SHP77 treated with DMSO at 0.1 percent for 48 hours (cell line): ENCODE measurements at places on chromosomes 5 and 9.

DNA sequence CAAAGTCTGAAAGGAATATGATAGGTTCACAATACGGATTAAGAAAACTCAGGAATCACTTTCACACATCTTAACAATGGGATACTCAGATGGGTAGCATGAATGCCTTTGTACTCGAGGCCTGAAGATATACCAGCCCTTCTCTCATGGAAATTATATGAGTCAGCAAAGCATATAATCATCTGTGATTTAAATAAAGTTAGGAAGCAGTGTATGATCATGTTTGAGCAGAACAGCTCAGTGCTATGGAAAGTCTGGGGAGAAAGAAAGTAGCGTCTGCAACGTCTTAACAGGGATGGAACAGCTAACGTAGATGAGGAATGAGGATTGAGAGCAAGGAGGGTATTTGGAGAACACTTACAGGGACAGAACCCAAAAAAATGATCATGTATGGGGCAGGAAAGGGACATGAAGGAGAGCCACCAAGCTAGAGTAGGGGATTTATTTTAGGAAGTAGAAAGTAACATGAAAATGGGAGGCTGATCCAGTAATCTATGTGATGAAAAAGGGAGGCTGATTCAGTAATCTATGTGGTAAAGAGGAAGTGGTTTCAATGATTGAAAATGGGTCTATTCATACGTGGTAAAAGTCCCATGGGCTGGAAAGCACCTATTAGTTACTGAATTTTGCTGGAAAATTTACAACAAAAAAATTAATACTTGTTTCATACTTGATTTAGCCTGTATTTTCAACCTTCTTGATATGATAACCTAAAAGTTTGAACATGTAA lies 85.9 kb downstream of the GNA14 start:
- DNase-seq = no peak

DNA sequence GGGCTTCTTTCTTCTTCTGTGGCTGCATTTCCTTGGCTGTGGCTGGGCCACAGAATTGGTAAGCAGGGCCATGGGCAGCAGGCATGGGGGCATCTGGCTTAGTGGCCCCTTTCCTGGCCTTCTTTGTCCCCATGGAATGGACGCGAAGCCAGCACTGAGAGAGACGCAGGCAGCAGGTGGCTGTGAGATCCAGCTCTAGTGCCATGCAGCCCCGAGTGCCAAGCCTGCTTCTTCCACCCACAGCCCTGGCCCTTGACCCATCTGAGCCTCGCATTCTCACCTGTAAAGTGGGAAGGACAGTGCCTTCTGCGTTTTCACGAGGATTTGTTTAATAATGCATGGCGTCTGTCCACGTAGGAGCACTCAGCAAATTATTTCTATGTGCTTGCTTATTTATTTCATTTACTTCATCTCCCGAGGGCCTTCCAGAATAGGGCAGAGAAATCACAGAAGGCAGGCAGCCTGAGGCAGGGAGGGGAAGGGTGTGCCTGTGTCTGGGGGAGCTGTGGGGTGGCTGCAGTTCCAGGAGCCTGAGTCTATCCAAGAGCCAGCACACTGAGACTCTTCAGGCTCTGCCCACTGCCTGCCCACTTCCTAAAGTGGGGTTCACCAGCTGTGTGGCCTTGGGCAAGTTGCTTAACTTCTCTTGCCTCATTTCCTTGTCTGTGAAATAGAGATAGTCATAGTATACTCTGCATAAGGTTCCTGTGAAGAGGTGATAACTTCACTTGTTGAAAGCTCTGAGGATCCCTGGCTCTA lies 55.2 kb downstream of the NTNG2 start:
- no peak for DNase-seq

DNA sequence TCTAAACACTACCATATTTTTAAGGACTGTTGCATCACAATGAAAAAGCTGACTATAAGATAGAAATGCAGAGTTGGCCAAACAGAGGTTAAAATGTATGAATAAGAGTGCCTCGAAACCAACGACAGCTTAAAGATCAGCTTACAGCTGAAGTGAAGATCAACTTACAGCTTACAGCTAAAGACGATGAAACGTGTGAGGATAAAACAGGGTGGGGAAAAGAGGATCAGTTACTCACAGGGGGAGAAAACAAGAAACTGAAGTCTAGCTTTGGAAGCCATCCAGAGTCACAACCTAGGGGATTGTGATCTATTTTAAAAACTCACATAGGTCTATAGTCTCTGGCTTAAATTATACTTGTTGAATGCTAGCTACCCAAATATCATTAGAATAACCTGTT lies 220.0 kb downstream of the SNCAIP start:
- DNase-seq = no peak

DNA sequence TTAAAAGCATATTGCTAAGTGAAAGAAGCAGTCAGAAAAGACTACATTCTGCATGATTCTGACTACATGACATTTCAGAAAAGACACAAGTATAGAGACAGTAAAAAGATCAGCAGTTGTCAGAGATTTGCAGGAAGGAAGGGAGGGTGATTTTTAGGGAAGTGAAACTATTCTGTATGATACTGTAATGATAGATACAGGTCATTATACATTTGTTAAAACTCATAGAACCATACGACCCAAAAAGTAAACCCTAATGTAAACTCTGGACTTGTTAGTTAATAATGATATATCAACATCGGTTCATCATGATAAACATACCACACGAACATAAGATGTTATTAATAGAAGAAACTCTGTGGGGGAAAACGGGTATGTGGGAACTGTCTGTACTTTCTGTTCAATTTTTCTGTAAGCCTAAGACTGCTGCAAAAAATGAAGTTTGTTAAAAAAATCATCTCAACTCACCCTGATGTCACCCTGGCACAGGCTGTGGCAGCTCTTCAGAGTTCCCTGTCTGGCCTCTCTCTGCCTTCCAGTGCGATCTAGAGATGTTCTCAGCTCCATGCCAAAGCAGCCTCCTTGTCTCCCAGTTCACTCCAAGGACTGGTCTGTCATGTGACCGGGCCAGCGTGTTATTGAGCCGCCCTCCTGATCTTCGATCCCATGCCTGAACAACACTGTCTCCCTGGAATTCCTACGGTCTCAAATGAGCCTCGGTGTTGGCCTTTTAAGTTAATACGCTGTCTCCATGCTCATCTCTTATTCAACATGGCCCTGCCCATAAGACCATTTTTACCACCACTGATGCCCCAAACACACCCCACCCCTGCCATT lies 35.4 kb downstream of the PRLR start:
- DNase-seq = no peak

- no peak for DNase-seq
These were observed 34.2 kb downstream of the SUSD1 start for GRCh38 chr9:112140936-112141335.

- no peak for DNase-seq
These were observed 188.8 kb downstream of the COMMD10 start for GRCh38 chr5:116273448-116274242.

GRCh38 chr5:21654556-21654955 lies 1198.6 kb downstream of the CDH12 start:
- no peak for DNase-seq

DNA sequence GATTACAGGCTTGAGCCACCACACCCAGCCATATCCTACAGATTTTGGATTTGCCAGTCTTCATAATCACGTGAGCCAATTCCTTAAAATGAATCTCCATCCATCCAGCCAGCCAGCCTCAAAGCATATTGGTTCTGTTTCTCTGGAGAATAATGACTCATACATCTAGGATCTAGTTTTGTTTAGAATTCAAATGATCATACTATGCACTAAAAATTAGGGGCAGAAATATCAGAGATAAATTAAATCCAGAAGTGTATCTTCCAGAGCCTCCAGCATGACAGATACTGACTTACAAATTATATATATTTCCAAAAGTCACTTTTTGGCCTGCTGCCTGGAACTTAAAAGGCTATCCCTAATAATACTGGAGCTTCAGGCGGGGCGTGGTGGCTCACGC lies 119.1 kb upstream of the NR5A1 start:
- no peak for DNase-seq

DNA sequence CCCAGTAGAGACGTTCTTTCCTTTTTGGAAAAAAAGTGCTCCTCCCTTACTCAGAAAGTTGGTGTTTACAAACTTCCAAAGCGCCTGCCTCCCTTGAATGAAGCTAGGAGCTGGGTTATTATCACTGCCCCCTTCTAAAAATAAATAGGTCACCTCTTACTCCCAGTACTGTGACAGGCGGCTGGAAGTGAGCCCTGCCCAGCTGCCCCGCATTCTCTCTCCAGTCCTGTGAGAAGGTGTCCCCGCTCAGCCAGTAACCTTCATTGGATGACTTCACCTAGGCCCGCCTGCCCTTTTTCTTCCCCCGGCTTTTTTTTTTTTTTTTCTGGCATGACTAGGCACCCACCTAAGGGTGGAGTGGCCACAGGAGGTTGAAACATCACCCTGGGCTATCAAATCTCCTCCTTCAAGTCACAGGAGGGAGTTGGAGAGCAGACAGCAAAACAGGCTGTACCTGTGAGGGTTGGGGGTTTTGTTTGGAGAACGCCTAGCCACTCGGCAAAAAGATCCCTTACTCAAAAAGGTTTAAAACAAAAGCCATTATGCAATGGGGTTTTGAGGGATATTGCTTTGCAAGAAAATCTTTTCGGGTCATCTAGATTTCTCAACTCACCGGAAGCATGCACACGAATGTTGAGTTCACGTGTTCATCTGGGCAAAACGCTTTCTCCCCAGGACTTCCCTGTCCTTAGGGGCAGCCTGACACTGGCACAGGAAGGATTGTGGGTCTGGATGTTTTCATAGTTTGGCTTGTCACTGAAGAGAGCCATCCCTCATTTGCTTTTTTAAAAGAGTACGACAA lies 43.3 kb upstream of the ZNF622 start:
- DNase-seq = peak; percentile 74

DNA sequence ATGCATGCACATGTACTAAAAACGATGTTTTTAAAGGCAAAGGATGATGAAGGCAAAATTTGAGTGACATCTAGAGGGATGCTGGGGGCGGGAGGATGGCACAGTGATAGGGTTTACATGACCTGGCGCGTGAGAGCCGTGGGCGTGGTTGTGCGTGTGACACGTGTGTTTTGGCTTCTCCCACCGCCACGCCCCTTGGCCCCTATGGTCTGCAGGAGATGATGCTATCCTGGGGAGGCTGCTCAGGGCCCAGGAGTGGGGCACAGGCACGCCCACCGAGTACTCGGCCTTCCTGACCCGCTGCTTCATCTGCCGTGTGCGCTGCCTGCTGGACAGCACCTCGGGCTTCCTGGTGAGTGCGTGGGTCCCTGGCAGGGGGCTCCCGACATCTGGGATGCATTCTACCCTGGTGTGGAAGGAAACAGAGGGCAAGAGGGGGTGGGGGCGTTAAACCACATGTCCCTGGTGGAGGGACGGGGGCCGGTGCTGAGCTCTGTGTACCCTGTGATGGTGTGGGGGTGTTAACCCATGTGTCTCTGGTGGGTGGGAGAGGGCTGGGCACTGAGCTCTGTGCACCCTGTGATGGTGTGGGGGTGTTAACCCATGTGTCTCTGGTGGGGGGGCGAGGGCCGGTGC lies 19.2 kb upstream of the EXOC3 start:
- DNase-seq = no peak

GRCh38 chr5:81371354-81371876 lies 22.5 kb downstream of the ACOT12 start:
- DNase-seq = no peak

DNA sequence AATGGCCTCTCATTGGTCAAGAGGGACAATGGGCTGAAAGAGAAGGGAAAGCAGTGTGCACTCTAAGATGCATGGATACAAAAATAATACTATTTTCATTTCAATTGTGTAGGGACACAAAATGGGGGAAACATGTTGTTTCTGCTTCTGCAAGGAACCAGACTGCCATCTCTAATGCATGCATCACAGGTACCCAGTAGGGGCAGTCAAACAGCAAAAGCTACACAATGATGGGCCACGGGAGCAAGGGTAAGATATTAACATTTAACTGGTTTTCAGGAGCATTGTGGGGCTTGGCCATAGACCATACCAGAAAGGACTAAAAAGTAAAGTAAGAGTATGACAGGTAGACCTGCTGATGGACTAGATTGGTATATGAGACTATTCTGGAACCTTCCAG lies 535.8 kb downstream of the SPATA31D1 start:
- DNase-seq = no peak

DNA sequence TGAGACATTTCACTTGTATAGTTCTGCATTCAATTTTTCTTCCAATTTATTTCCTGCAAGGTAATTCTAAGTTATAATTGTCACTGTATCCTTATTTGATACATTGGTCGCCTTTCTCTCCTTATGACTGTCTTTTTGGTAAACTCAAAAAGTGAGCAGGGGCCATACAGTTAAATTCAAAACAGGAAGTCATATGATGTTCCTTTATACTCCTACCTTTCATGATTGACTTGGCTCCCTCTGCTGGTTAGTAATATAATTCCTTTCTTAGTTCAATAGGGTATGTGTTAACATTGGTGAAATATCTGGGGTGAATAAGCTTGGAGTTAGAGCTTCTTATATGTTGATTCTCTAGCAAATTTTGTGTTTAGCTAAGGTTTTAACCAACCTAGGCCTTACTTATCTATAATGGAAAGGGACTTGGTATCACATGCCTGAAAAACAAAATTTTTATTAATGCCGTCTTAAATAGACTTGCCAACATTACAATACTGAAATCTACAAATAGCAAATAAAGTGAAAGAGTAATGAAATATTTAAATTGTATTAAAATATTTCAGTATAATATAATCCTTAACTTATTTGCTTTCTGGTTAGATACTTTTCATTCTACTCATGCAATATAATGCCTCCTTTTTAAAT lies 6.0 kb upstream of the NIPBL start:
- DNase-seq = peak; percentile 87
